ENCODE measurements at places on chromosomes 11 and 22.

GRCh38 chr11:86591631-86592030, 80.8 kb downstream of the ME3 start:
- peak; percentile 13 for DNase-seq

GRCh38 chr11:121291896-121292494, 576 bp upstream of the SC5D start:
- DNase-seq = no peak

GRCh38 chr11:128470081-128470480, 117.3 kb downstream of the ETS1 start:
- DNase-seq = no peak

GRCh38 chr11:93784935-93785360, 866 bp downstream of the MED17 start:
- DNase-seq = no peak

GRCh38 chr22:20520093-20520511, 12.7 kb downstream of the MED15 start:
- peak; percentile 47 for DNase-seq

DNA sequence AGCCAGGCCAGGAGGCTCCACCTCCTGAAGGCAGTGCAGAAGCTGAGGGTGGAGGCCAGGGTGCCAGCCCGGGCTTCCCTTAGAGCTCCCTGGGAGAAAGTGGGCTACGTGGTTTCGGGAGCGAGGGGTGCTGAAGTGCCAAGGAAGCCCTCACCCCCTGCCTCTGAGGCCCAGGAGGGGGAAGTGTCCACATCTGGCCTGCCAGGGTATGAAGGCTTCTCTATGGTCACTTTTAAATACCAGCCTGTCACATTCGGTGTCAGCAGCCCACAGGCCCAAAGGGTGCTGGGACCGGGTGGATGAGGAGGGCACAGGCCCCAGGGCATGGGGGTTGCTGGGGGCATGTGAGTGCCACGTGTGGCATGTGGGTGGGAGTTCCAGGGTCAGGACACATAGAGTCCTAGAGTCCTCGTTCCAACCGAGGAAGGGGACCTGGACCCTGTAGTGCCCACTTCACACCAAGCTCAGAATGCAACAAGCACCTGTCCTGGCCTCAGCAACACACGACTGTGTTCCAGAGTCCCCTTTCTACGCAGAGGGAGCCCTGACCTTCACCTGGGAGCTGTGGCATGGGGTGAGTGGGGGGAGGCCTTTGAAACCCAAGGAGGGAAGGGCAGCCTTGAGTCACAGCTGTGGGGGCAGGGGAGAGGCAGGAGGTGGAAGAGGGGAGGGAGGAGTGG, 1.7 kb downstream of the SHISA8 start:
- DNase-seq = no peak

DNA sequence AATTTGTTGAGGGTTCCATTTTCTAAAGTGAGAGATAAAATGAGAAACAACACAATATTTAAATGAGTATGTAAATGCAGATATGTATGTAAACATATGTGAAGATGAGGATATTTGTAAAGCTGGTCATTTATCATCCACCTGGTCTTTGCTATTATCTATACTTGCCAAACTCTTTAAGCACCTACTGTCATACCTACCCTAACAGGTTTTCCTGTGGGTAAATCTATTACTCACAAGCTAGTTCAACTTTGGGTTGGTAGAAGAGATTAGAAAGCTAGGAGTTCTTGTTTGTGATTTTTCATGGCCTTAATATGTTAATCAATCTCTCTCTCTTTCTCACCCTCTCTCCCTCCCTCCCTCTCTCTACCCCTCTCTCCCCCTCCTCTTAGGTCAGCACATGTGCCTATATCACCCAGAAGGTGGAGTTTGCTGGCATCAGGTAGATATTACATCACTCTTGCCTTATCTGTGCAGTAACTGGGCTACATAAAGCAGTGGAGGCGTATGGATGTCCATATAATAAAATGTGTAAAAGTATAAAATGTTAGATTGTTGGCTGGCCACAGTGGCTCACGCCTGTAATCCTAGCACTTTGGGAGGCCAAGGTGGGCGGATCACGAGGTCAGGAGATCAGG, 14.7 kb downstream of the DEPDC5 start:
- no peak for DNase-seq

DNA sequence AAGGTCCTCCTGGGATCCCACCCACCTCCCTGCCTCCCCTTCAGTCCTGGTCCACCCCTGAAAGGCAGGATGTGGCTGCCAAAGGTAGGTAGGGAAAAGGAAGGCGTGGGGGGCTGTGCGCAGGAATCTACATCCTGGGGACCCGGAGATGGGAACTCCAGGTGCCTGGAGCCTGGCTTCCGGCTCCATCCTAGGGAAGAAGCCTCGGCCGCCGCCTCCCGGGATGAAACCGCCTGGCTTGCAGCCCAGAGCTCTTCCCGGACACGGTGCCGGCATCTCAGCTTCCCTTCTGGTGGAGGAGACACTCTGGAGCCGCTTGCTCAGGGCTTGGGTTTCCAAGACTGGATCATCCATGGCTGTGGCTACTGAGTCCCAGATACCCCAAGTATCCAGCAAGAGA, 33.3 kb upstream of the PDGFB start:
- DNase-seq = no peak

- DNase-seq = no peak
Measured at GRCh38 chr11:316891-317301, 3.1 kb downstream of the IFITM1 start.

DNA sequence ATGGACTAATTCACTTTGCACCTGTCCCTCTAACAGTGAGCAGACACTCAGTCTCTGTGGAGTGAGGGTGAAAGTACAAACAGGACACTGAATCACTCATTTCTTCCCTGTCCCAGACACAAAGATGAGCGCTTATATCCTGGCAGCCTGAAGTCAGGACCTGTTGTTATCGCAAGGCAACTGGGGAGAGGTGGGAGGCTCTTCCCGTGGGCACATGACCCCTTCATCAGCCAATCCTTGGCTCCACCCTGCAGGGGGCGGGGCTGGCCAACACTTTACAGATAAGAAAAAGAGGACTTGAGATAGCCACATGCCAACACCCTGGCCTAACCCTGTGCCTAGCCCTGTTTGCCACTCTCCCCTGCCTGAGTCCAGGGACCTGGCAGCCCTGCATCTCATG, 29.5 kb upstream of the TESMIN start:
- DNase-seq = no peak

DNA sequence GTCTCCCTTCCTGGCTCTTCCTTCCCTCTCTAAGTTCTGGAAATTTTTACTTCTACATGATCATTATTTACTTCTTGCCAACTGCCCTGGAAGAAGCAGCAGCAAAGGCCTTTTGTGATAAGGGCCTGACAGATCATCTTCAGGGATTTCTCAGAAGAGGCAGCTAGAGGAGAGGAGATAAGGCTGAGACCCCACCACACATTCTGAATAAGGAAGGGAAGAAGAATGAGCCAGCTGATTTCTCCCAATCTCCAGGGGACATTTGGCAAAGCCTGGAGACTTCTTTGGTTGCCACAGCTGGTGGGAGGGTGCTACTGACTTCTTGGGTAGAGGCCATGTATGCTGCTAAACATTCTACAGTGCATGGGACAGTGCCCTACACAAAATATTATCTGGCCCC, 122.4 kb upstream of the OR9Q1 start:
- no peak for DNase-seq

DNA sequence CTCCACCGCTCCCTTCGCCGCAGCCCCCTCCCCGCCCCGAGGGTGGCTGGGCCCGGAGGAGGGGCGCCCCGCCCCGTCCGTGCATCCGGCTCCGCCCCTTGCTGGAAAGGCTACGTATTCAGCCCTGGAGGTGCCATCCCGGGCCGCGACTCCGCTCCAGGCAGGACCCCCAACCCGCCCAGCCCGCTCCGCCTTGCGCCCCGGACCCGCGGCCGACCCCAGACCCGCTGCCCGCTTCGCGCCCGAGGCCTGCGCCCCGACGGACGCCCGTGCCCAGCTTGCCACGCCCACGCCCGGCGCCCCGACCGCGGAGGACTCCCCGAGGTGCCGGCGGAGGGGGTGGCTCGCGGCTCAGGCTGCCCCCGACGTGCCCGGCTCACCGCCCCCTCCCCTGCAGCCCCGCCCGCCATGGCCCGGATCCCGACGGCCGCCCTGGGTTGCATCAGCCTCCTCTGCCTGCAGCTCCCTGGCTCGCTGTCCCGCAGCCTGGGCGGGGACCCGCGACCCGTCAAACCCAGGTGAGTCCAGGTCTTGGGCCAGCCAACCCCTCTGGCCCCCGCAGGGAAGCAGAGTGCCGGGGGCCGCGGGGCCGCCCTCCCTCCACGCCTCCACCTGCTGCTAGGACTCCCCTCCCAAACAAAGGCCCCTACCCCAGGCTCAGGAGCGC, at the start of gene ADM2:
TSS of gene ADM2 (plus strand) at position 104 of the 667 bp plus-strand sequence. CDS start at position 409, 305 bp downstream.
- no peak for DNase-seq

- no peak for DNase-seq
Measured at GRCh38 chr11:102488208-102488607, 35.6 kb upstream of the TMEM123 start.

DNA sequence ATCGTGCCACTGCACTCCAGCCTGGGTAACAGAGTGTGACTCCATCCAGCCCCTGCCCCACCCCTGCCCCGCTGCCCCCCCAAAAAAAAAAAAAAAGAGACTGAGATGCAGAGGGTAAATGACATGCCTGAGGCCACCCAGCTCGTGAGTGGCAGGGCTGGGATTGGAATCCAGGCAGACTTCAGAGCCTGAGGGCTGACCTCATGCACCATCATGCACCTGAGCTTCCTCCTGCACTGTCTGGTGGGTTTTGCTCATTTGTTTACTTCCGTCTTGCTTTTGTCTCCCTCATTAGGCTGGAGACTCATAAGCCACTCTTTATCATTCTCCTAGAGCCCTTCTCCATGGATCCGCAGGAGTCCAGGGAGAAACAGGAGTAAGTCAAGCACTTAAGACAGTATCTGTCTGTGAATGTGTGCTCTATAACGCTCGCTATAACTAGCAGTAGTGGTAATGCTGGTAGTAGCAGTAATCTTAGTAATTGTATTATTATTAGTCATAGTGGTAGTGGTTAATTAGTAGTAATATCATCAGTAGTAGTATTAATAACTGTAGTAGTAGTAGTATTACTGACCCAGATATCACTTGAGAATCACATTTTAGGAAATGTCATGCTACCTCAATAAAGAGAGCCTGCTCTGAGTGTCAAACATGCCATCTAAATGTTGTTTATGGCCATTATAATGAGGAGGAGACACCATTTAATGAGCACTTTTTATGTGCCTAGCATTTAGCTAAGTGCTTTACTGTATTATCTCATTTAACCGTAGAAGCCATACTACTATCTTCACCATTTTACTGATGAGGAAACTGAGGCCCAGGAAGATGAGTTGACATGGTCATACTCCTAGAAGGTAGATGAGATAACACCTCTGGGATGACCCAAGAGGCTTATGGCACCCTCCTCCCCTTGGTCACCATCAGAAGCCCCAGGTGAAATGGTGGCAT, 85.0 kb downstream of the NAT10 start:
- DNase-seq = no peak

- DNase-seq = no peak
Measured at GRCh38 chr22:33090836-33091235, 32.7 kb upstream of the SYN3 start.

GRCh38 chr22:36301851-36302250, 48.9 kb downstream of the APOL1 start:
- DNase-seq = peak; percentile 59

- DNase-seq = no peak
Measured at GRCh38 chr11:95704865-95705264, 84.7 kb downstream of the FAM76B start.

DNA sequence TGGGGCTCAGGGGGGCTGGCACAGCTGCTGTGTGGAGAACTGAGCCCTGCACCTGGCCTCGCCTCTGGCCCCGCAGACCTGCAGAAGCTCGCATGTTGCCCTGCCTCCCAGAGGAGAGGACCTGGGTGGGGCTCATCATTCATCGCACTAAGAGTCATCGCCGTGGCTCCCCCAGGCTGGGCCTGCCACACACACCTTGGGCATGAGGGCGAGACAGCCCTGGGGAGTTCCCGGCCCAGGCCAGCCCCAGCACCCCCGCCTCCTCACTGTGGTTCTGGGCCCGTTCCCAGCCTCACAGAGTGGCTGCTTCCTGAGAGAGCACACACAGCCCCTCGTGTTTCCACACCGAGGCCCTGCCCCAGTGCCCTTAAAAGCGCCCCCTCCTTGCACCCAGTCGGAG, 694.6 kb downstream of the TBC1D22A start:
- no peak for DNase-seq

DNA sequence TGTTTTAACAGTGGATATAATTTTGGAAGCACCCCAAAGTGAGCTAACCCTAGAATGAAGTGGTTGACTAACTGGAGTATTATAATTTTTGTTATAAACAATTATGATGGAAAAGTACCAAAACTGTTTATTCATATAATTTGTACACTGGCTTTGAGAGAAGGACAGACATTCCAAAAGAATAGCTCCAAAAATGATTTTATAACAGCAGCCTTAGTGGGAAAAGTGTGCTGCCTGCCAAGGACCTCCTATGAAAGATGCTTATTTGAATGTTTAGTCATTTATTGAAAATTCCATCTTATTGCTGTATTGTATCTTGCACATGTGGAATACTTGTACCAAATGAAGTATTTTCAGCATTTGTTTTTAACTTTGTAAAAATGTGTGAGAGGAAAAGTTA, 169.8 kb downstream of the GUCY1A2 start:
- no peak for DNase-seq

- peak; percentile 83 for DNase-seq
Measured at GRCh38 chr11:28123151-28123581, 15.0 kb downstream of the METTL15 start.

GRCh38 chr11:67996051-67996450, 7.8 kb downstream of the UNC93B1 start:
- DNase-seq = no peak

- DNase-seq = no peak
Measured at GRCh38 chr11:38900211-38900610, 2302.2 kb upstream of the RAG2 start.

GRCh38 chr11:63919267-63920125, 2.5 kb upstream of the RCOR2 start:
- no peak for DNase-seq

DNA sequence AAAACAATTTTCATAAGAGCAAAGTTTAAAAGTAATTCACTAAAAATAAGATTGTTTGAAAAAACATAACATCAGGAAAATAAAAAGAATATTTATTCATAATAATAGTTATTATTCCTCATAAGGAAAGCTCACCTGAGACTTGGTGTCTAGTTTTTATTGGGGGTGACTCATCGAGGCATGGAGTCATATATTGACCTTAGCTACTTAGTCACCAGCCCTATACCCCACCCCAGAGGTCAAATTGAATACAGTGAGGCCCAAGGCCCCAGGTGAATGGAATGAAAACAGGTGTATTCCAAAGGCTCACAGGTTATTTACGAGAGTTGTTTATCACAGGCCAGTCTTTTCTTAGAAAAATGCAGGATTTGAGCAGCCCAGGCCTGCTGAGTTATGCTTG, 36.9 kb downstream of the CNTF start:
- no peak for DNase-seq

DNA sequence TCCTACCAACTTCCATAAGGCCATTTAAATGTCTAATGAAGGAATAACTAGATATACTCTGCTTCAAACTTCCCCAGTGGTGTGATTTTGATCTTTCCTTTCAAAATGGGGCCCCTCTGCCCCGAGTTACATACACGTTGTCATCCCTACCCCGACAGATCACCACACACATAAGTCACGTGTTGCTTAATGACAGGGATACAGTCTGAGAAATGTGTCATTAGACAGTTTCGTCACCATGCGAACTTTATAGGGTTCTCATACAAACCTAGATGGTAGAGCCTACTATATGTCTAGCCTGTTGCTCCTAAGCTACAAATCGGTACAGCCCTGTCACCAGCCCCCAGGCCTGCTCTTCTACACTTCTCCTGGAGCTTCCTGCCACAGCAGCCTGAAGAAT, 49.8 kb upstream of the SCUBE2 start:
- no peak for DNase-seq

- DNase-seq = peak; percentile 15
Measured at GRCh38 chr11:1515082-1516060, 28.8 kb upstream of the MOB2 start.

Data from astrocyte (in vitro differentiated cells and primary cell).